ENCODE measurements at places on chromosomes 12 and 14.
A peak's percentile ranks its signal among the peaks of the same experiment; 100 is the strongest.

DNA sequence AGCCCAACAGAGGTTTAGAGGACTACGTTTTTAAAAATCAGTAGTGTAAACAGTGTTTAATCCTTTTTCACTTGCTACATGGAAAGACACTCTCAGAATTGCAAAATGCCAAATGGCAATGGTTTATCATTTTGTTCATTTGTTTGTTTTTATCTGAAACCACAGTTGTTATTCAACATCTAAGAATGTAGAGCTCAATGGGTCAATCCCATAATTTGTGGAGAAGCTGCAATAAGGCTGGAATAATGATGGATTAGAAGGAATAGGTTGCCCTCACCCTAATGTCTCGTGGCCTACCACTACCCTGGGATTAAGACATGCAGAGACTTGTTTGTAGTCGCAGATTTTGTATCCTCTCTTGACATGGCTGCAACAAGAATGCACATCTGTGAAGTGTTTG is 115.7 kb downstream of the LLPH start:
- no peaks in the 10 kb centered on the region for H3K4me1 ChIP-seq
- H3K27me3 ChIP-seq = peaks cover 20% of the 10 kb centered on the region
- H3K4me3 ChIP-seq = no peak overlapping the region
- no peak for DNase-seq
- H3K36me3 ChIP-seq = no peaks in the 10 kb centered on the region

DNA sequence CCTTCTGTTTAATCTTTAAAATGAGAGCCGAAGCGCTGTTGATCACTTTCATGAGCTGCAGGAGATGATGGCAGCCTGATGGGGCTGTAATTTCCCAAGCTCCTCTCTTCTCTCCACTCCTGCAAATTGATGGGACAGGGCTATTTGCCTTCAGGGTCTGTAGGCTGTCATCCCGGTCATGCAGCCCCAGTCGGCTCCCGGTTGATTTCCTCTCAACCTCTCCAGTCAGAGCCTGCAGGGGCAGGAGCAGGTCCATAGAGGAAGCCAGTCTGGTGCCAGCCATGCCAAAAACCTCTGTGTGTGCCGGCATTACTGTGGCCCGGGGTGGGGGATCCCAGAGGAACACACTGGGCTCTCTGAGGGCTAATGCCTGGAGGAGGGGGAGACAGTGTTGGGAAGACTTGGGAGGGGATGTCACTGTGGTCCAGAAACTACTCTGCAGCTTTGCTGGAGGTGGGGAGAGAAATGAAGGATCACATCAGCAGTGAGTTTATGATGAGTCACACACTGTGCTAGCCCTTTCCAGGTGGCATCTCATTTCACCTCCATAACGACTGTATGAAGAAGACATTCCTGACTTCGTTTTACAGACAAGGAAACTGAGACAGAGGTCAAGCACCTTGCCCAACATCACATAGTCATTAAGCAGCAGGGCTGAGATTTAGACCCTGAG is 46.5 kb upstream of the PRIMA1 start:
- DNase-seq = no peak
- H3K4me1 ChIP-seq = peaks cover 5% of the 10 kb centered on the region
- no peaks in the 10 kb centered on the region for H3K36me3 ChIP-seq
- H3K27ac ChIP-seq = no peak overlapping the region
- H3K27me3 ChIP-seq = peaks cover 57% of the 10 kb centered on the region

- H3K4me3 ChIP-seq = no peak overlapping the region
- H3K27ac ChIP-seq = no peak overlapping the region
- H3K36me3 ChIP-seq = peaks cover 8% of the 10 kb centered on the region
Observed at GRCh38 chr12:102095677-102096263, 24.1 kb downstream of the NUP37 start.

- H3K4me3 ChIP-seq = no peak overlapping the region
- no peak overlapping the region for H3K27ac ChIP-seq
- H3K4me1 ChIP-seq = peaks cover 43% of the 10 kb centered on the region
- peaks cover 4% of the 10 kb centered on the region for H3K36me3 ChIP-seq
- DNase-seq = no peak
- H3K27me3 ChIP-seq = no peaks in the 10 kb centered on the region
Observed at GRCh38 chr12:45259675-45260074, 43.8 kb downstream of the ANO6 start.

DNA sequence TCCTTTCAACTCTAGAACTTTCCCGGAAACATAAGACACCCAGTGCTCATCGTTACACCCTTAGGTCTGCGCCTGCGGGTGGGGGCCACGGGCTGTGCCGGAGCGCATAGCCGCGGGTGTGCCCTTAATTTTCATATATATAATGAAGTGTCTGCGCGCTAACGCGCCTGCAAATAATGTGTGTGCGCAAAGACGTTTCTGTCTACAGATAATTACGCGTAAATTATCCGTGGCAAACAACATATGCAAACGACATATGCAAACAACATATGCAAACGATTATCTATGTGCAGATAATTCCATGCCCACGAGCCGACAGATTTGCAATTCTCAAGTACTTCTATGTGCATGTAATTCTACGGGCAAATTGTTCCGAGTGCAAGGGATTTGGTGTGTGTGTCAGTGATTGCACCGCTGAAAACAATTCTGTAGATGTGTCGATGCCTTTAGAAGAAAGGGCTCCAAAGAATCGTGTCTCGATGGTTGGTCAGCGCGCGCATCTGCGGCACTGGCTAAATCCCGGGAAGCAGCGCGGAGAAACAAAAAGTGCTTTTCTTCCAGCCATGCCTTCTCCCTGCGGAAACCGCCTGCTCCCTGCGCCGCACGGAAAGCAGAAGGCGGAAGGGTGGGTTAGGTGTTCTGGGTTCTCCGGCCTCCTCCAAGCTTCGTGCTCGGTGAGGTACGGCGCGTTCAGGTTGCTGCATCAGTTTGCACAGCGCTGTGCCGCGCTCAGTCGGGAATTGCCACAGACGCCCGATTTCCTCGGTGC is 34.5 kb upstream of the TBX5 start:
- H3K27ac ChIP-seq = no peak overlapping the region
- no peaks in the 10 kb centered on the region for H3K4me1 ChIP-seq
- H3K27me3 ChIP-seq = peaks cover 83% of the 10 kb centered on the region
- DNase-seq = no peak
- no peaks in the 10 kb centered on the region for H3K36me3 ChIP-seq

GRCh38 chr14:41634286-41634685 is 27.6 kb downstream of the LRFN5 start:
- DNase-seq = no peak
- no peak overlapping the region for H3K27ac ChIP-seq
- no peaks in the 10 kb centered on the region for H3K4me1 ChIP-seq
- no peaks in the 10 kb centered on the region for H3K36me3 ChIP-seq
- H3K27me3 ChIP-seq = peaks cover 20% of the 10 kb centered on the region

DNA sequence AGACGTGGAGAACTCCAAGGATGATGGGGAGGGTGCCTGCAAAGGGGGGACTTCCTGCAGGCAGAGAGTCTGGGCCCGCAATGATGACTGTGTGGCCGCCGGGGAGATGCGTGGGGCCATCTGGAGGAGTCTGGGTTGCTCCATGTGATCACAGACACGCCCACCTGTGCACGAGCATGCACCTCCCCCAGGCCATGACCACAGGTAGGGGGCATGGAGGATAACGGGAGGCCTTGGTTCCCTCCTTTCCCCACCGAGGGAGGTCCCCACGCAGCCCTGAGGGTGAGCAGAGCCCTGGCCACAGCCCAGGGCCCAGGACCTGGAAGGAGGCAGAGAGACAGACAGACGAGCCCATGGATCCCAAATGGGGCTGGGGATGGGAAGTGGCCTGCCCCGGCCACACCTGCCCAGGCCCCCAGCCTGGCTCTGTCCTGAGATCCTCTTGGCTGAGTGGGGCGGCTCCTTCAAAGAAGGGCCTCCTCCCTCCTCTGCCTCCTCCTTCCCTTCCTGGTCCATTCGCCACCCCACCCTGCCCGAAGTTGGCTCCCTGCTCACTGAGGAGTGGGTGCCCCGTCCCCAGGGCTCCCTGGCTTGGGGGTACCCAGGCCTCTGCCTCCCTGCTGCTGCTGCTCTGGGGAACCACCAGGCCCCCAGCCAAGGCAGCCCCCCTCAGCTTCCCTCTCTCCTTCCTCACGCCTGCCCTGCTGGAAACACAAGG is 138.2 kb downstream of the CALM1 start:
- H3K27me3 ChIP-seq = peaks cover 28% of the 10 kb centered on the region
- H3K27ac ChIP-seq = no peak overlapping the region
- H3K4me3 ChIP-seq = no peak overlapping the region
- no peak for DNase-seq

DNA sequence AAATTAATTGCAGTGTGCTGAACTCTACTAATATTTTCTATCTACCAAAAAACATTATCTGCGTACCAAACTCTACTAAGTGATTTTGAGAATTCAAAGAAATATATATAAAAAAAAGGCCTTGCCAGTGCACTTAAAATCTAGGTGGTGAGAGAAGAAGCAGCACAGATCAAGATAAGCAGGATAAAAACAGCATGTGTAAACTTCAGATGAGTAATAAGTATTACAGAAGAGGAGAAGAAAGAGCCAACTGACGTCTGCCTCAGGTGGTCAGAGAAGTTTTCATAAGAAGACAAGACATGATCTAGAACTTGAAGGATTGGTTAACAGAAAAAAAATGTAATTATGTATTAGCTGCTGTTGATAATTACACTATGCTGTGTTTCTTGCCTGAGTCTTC is 166.4 kb downstream of the DUSP6 start:
- no peaks in the 10 kb centered on the region for H3K36me3 ChIP-seq
- peaks cover 4% of the 10 kb centered on the region for H3K4me1 ChIP-seq
- no peak overlapping the region for H3K4me3 ChIP-seq

GRCh38 chr14:75049731-75050201 is 1.5 kb downstream of the MLH3 start:
- peak overlapping the region; percentile 95 for H3K4me3 ChIP-seq
- DNase-seq = no peak
- no peaks in the 10 kb centered on the region for H3K27me3 ChIP-seq
- no peaks in the 10 kb centered on the region for H3K36me3 ChIP-seq

- H3K4me1 ChIP-seq = no peaks in the 10 kb centered on the region
- peaks cover under 1% of the 10 kb centered on the region for H3K27me3 ChIP-seq
- DNase-seq = no peak
- no peak overlapping the region for H3K4me3 ChIP-seq
Observed at GRCh38 chr12:12943586-12944260, 8.2 kb downstream of the GPRC5D start.

DNA sequence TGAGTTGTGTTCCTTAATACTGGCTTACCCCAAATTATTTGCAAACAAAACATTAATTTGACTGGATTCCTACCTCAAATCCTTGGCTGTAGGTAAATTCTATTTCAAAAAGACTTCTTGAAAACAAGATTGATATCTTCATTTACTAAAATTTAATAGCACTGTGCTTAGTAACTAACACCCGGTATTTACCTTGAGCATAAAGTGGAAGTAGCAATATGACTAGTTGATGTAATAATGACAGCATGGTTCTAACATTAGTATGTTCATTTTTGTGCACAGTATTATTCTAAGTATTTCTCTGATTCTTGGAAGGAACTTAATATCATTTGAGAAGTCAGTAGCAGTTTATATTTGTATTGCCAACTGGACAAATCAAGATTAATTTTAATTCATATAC is 96.8 kb downstream of the PPHLN1 start:
- no peak overlapping the region for H3K4me3 ChIP-seq
- peaks cover 27% of the 10 kb centered on the region for H3K4me1 ChIP-seq
- H3K27me3 ChIP-seq = no peaks in the 10 kb centered on the region
- no peak for DNase-seq
- H3K27ac ChIP-seq = no peak overlapping the region

- H3K36me3 ChIP-seq = no peaks in the 10 kb centered on the region
- no peak overlapping the region for H3K4me3 ChIP-seq
- no peak overlapping the region for H3K27ac ChIP-seq
- no peaks in the 10 kb centered on the region for H3K4me1 ChIP-seq
- DNase-seq = no peak
Observed at GRCh38 chr14:37131205-37131604, 41.2 kb downstream of the SLC25A21 start.

DNA sequence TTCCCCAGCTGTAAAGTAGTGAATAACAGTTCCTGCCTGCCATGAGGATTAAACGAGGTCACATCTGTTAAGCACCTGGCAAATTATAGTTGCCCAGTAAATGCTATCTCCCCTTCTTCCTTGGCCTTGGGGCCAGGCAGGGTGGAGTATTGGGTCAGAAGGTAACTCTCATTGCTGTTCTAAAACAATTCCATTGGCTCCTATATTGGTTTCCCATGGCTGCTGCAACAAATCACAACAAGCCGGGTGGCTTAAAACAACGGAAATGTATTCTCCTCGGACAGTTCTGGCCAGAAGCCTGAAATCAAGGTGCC is 31.9 kb downstream of the MMAB start:
- no peak for DNase-seq
- H3K4me1 ChIP-seq = peaks cover 10% of the 10 kb centered on the region
- no peaks in the 10 kb centered on the region for H3K36me3 ChIP-seq
- no peak overlapping the region for H3K27ac ChIP-seq
- no peak overlapping the region for H3K4me3 ChIP-seq

DNA sequence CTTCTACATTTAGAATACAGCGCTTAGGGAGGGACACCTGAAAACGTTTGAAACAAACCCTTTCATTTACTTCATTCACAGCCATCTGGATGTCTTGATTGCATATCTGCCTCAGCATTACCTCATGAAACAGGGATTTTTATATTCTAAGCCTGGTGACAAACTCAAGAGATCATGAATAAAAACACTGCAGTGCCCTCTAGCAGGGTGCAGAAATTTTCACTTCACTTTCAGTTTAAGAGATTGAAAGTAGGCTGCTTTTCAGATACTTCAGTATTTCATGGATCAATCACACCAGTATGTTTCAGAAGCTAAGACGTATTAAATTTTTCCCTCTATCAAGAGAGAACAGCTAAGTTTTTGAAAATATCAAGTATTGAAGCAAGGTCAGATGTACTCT is 467.8 kb downstream of the MDGA2 start:
- no peak for DNase-seq
- no peaks in the 10 kb centered on the region for H3K4me1 ChIP-seq
- no peak overlapping the region for H3K27ac ChIP-seq

GRCh38 chr14:91354979-91355685 is 62.5 kb downstream of the CCDC88C start:
- no peak for DNase-seq
- H3K27ac ChIP-seq = peak overlapping the region; percentile 99
- H3K4me3 ChIP-seq = peak overlapping the region; percentile 83
- peaks cover 73% of the 10 kb centered on the region for H3K4me1 ChIP-seq

DNA sequence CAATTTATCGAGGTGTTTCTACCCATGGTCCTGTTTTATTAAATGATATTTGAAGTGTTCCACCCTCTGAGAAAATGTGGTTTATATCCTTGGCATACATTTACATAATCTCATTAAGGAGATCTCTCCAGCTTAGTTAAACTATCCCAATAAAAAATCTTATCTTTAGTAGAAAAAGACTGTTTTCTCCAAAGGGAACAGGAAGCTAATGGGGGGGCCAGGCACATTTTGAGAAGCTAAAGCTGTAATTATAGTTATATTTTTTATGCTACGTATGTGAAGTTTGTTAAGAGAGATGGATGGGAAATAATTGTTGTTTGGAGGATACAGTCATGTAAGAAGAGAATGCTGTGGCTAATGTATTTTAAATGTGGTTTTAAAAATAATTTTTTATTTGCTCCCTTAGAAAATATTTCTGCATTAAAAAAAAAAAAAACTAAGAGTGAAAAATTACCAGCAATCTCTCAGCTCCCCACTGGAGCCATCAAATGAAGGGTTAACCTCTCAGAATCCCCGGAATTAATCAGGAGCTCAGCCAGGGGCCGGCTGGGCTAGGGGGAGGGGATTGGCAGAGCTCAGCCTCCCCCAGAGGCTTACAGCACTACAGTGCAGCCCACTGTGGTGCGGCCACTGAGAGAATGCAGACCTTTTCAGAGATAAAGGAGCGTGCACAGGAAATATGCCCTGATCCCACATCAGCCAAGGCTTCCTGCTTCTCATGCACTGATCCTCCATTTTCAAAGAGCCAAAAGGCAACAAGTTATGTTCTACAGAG is 185.8 kb downstream of the EGLN3 start:
- peaks cover 2% of the 10 kb centered on the region for H3K36me3 ChIP-seq
- no peak for DNase-seq
- H3K27me3 ChIP-seq = peaks cover 62% of the 10 kb centered on the region
- no peak overlapping the region for H3K27ac ChIP-seq
- H3K4me3 ChIP-seq = no peak overlapping the region

Measured in T-helper 17 cell (primary cell).